Activated CD4-positive, alpha-beta memory T cell treated with anti-CD3 and anti-CD28 coated beads for 36 hours (primary cell): ENCODE measurements at places on chromosomes 3 and 15. TPM values are rescaled to one million over a fixed set of nuclear protein-coding genes. Genes with fewer than 3 reads are reported as not detected.

GRCh38 chr3:103712320-103713008, 1277.6 kb downstream of the ZPLD1 start:
- no peak for DNase-seq

- DNase-seq: no peak
Observed at GRCh38 chr3:8593021-8593827, 51.4 kb downstream of the SSUH2 start.

Gene PGBD4
- total RNA-seq: 2.3 TPM

Gene ADAMTS17
- total RNA-seq: 1.2 TPM

Gene CACNA2D2
- total RNA-seq: 0.69 TPM
